Vagina (tissue), 2 donors: ENCODE measurements at places on chromosomes 4 and X. TPM values are rescaled to one million over a fixed set of nuclear protein-coding genes. Genes with fewer than 3 reads are reported as not detected.
A peak's percentile ranks its signal among the peaks of the same experiment; 100 is the strongest.

- H3K27me3 ChIP-seq: no peaks in the 10 kb centered on the region
- H3K36me3 ChIP-seq: no peaks in the 10 kb centered on the region
- no peaks in the 10 kb centered on the region for H3K4me1 ChIP-seq
- no peak overlapping the region for H3K4me3 ChIP-seq
- H3K27ac ChIP-seq: no peak overlapping the region
Observed at GRCh38 chr4:95231681-95232080, 317.1 kb downstream of the UNC5C start.

DNA sequence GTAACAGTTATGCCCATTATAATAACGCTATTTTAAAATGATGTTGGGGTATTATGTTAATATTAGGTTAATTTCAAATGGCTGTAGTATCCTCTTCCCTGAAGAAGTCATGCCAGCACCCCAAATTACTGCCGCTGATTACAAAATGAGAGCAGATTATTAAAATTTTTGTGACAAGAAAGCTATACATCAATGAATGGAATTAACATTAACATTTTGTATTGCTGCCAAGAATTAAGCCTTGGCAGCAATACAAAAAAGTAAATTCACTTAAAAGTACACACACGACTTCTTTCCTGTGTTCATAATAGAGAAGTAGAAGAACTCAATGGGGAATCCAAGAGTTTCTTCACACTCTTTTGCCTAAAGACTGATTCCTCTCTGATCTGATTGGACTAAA lies 482.8 kb downstream of the STIM2 start:
- H3K27ac ChIP-seq: no peak overlapping the region
- no peaks in the 10 kb centered on the region for H3K4me1 ChIP-seq
- no peak for DNase-seq
- no peaks in the 10 kb centered on the region for H3K27me3 ChIP-seq

- H3K36me3 ChIP-seq: no peaks in the 10 kb centered on the region
- no peak overlapping the region for H3K4me3 ChIP-seq
- no peak for DNase-seq
- no peak overlapping the region for H3K27ac ChIP-seq
- H3K4me1 ChIP-seq: peaks cover 23% of the 10 kb centered on the region
Observed at GRCh38 chrX:136191171-136191570, 43.8 kb downstream of the FHL1 start.

CFAP47 gene
- not detected for total RNA-seq

DNA sequence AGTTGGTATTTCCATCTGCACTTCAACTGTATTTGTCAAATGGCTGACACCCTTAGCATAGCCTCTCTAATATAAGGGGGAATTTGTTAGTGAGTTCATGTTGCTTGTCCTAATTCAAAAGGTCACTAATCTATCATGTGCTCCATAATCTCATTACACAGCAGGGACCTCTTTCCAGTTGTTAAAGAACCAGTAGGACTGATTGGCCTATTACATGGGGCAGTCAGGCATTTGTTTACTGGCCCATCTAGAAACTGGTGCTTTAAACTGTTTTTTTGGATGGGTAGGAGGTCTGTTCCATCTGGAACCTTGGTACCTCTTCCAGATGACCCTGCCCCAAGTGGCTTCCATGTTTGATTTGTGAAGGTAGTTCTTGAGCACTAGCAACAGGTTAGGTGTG lies 11.4 kb downstream of the ANK2 start:
- no peaks in the 10 kb centered on the region for H3K4me1 ChIP-seq
- no peaks in the 10 kb centered on the region for H3K27me3 ChIP-seq
- no peak overlapping the region for H3K27ac ChIP-seq
- H3K36me3 ChIP-seq: no peaks in the 10 kb centered on the region
- H3K4me3 ChIP-seq: no peak overlapping the region

DNA sequence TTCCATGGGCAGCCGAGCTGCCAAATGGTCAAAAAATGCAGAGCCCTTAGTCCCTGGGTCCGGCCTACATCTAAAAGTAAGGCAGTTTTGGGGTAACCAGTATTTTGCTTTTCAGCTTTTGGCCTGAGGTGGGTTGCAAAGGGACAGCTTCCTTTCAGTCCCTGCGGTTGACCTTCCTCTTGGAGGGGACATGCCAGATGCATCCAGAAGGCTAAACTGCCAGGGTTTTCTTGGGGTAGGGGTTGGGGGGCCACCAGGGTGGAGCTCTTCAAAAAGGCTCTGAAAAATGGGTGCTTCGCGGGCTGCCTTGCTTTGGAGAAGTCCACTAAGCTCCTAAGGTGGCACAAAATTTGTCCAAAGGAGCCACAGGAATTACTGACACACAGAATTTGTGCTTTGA lies 120.7 kb downstream of the UBE2K start:
- H3K4me3 ChIP-seq: no peak overlapping the region
- no peaks in the 10 kb centered on the region for H3K27me3 ChIP-seq
- H3K36me3 ChIP-seq: no peaks in the 10 kb centered on the region
- no peak overlapping the region for H3K27ac ChIP-seq
- no peaks in the 10 kb centered on the region for H3K4me1 ChIP-seq

GRCh38 chrX:37405956-37406355 lies 56.8 kb downstream of the PRRG1 start:
- no peak overlapping the region for H3K4me3 ChIP-seq
- no peaks in the 10 kb centered on the region for H3K4me1 ChIP-seq
- DNase-seq: no peak
- H3K36me3 ChIP-seq: no peaks in the 10 kb centered on the region

DNA sequence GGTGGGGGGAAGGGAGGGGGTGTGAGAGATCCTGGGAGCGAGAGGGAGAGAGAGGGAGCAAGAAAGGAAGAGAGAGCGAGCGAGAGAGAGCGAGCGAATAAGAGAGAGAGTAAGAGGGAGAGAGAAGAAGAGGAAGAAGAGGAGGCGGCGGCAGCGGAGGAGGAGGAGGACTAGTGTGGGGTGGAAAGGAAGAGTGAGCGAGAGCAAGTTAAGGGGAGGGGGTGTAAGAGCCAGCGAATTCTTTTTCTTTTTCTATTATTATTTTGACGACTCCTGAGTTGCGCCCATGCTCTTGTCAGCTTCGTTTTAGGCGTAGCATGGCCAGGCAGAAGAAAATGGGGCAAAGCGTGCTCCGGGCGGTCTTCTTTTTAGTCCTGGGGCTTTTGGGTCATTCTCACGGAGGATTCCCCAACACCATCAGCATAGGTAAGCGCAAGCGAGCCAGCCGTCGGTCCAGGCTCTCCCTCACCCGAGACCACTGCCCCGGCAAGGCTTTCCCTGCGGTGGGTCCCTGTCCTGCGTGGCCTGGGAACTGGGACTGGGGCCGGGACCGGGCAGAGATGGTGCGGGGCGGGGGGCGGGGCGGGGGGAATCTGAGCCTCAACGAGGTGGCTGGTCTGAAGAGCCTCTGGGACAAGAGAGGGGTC lies at the start of gene GRIA3:
Gene GRIA3, plus strand, starts transcription at position 60 of the 647 bp plus-strand sequence. Its CDS starts 258 bp downstream, at position 318.
- H3K36me3 ChIP-seq: no peaks in the 10 kb centered on the region
- H3K27ac ChIP-seq: peak within 1 kb of the TSS; percentile 27
- H3K4me1 ChIP-seq: no peaks in the 10 kb centered on the region
- DNase-seq: no peak
- peak within 1 kb of the TSS; percentile 44 for H3K4me3 ChIP-seq
- no peaks in the 10 kb centered on the region for H3K27me3 ChIP-seq

FBXW7 gene
- total RNA-seq: 61.1 TPM

DNA sequence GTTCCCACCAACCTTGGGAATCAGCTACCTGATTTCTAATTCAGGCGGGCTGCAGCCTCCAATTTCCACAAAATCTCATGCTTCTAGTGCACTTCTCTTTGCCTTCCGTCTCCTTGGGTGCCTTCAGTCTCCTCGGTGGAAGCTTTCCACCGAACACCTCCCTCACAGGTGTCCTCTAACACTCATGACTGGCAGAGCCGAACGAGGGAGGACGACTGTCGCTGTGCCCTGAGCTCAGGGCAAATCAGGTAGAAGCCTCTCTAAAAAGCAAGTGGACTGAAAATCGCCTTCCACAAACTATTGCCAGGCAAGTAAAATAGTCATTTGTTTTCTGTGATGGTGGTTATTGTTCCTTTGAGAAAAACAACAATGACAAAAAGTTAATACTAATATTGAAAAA lies 176.1 kb upstream of the PPARGC1A start:
- H3K4me3 ChIP-seq: no peak overlapping the region
- no peak overlapping the region for H3K27ac ChIP-seq
- no peaks in the 10 kb centered on the region for H3K27me3 ChIP-seq
- DNase-seq: no peak

GRCh38 chr4:140755774-140756318 lies 339 bp downstream of the TBC1D9 start:
- no peak for DNase-seq
- peak overlapping the region; percentile 74 for H3K4me3 ChIP-seq
- peak overlapping the region; percentile 93 for H3K27ac ChIP-seq
- peaks cover 19% of the 10 kb centered on the region for H3K4me1 ChIP-seq

EREG gene
- total RNA-seq: 1.2 TPM

DNA sequence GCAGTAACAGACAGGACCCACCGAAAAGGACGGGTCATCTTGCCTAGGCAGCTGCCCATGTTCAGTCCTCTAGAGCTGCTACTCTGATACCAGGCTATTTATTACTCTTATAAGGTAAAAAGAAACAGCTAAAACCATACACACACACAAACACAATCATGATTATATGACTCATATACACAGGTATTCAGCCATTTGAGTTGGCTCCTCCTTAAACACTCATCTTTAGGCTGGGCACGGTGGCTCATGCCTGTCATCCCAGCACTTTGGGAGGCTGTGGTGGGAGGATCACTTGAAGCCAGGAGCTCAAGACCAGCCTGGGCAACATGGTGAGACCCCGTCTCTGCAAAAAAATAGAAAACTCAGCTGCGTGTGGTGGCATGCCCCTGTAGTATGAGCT lies 76.6 kb downstream of the F11 start:
- no peak for DNase-seq
- no peak overlapping the region for H3K4me3 ChIP-seq
- no peaks in the 10 kb centered on the region for H3K36me3 ChIP-seq

SPANXB1 gene
- not detected for total RNA-seq

GRCh38 chrX:116009861-116010710 lies 160.5 kb upstream of the AGTR2 start:
- H3K27ac ChIP-seq: no peak overlapping the region
- H3K36me3 ChIP-seq: no peaks in the 10 kb centered on the region
- no peak overlapping the region for H3K4me3 ChIP-seq
- H3K4me1 ChIP-seq: no peaks in the 10 kb centered on the region
- H3K27me3 ChIP-seq: no peaks in the 10 kb centered on the region
- no peak for DNase-seq

IGSF1 gene
- total RNA-seq: 1.2 TPM
